Stimulated activated CD4-positive, alpha-beta T cell treated with anti-CD3 and anti-CD28 coated beads, Interleukin-2, amount 100 ng/mL, for 4 hours (primary cell): ENCODE measurements at places on chromosomes 3 and 15.

- DNase-seq: peak; percentile 13
Measured at GRCh38 chr3:106007512-106007911, 138.7 kb upstream of the CBLB start.

GRCh38 chr3:851098-851790, 241.6 kb upstream of the CNTN6 start:
- DNase-seq: no peak

- DNase-seq: no peak
Measured at GRCh38 chr3:198076722-198077308, 116.8 kb downstream of the LMLN start.

GRCh38 chr15:63366451-63366850, 15.2 kb downstream of the CA12 start:
- DNase-seq: no peak

GRCh38 chr3:79148786-79149185, 619.0 kb downstream of the ROBO1 start:
- DNase-seq: no peak

- no peak for DNase-seq
Measured at GRCh38 chr15:83300826-83301225, 16.4 kb upstream of the BNC1 start.

DNA sequence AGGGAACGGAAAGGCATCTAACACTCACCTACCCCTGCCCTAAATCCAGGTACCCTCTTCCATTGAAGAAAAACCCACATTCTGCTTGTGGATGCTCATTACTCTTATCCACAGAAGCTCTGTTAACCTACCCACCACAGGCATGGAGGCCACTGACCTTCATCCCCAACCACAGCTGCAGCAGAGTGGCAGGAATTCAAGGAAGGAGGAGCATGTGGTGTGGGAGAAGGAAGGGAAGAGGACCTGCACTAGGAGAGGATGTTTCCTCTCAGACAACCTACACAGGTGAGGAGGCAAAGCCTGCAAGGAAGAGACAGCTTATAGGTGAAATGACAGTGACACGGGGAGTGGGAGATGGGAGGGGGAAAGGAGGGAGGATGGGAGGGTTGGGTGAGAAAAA, 192.5 kb upstream of the TSC22D2 start:
- DNase-seq: no peak

GRCh38 chr15:83992324-83993031, 243.1 kb upstream of the GOLGA6L4 start:
- no peak for DNase-seq
